ENCODE measurements at places on chromosomes 13 and 19. TPM values are rescaled to one million over a fixed set of nuclear protein-coding genes. Genes with fewer than 3 reads are reported as not detected.

APBA3 gene
- 45.4 TPM for total RNA-seq

EFNA2 gene
- not detected for total RNA-seq

- DNase-seq, result no peak
- peak overlapping the region; percentile 96 for H3K27ac ChIP-seq
- peaks cover 16% of the 10 kb centered on the region for H3K36me3 ChIP-seq
- peak overlapping the region; percentile 86 for H3K4me3 ChIP-seq
Observed at GRCh38 chr19:34998777-34999497, 1.2 kb upstream of the GRAMD1A start.

POLR2E gene
- total RNA-seq, result 265 TPM

GRCh38 chr19:38020311-38020710, 113.3 kb downstream of the SIPA1L3 start:
- H3K27ac ChIP-seq, result no peak overlapping the region
- DNase-seq, result no peak
- H3K36me3 ChIP-seq, result no peaks in the 10 kb centered on the region
- H3K4me1 ChIP-seq, result no peaks in the 10 kb centered on the region
- no peak overlapping the region for H3K4me3 ChIP-seq

- peak within 1 kb of the TSS; percentile 93 for H3K4me3 ChIP-seq
- peaks cover 57% of the 10 kb centered on the region for H3K4me1 ChIP-seq
- no peaks in the 10 kb centered on the region for H3K27me3 ChIP-seq
- peaks cover 33% of the 10 kb centered on the region for H3K36me3 ChIP-seq
- peak; percentile 81 for DNase-seq
Observed at GRCh38 chr19:44748426-44749254, at the start of gene BCL3. Gene BCL3, plus strand, starts transcription at chr19:44748708. Its CDS starts 83 bp downstream, at chr19:44748791.

GPR12 gene
- total RNA-seq, result not detected

DNA sequence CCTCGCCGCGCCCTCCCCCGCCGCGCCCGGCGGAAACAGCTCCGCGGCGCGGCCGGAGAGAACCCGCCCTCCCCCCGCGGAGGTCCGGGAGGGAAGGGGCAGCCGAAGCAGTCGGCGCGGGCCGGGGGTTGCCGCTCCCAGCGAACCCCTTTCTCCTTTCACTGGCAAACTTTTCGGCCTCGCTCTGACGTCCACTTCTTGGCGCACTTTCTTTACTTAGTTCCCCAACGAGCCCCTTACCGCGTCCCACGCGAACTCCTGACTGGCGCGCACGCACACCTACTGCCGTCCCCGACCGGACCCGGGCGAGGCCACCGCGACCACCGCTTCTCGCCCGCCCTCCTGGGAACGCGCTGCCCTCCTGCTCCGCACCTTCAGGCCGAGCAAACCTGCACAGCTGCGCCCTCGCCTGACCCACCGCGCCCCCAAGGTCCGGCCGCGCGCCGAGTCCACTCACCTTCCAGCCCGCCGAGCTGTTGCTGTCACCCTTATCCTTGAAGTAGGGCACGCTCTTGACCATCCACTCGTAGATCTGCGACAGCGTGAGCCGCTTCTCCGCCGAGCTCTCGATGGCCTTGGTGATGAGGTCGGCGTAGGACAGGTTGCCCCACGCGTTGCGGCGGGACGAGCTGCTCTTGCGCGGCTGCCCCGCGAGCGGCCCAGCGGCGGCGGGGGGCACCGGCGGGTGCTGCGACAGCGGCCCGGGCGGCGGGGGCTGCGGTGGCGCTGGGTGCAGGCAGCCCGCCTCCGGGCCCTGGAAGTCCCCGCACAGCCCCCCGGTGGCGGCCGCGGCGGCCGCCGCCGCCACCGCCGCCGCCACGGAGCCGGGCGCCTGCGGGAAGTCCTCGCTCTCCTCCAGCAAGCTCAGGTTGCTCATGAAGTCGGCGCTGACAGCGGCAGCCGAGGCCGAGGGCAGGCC, 1.1 kb downstream of the FOXO1 start:
- DNase-seq, result peak; percentile 29
- peaks cover 16% of the 10 kb centered on the region for H3K36me3 ChIP-seq
- H3K4me1 ChIP-seq, result peaks cover 51% of the 10 kb centered on the region

GRCh38 chr19:11242864-11243797, 3.7 kb downstream of the ANGPTL8 start:
- peak; percentile 57 for DNase-seq
- H3K4me1 ChIP-seq, result no peaks in the 10 kb centered on the region
- H3K27ac ChIP-seq, result no peak overlapping the region
- H3K27me3 ChIP-seq, result peaks cover 8% of the 10 kb centered on the region

GIPR gene
- total RNA-seq, result 4.3 TPM

FBXL12 gene
- 20.7 TPM for total RNA-seq

GRCh38 chr13:29892151-29892550, 41.7 kb upstream of the UBL3 start:
- H3K27me3 ChIP-seq, result peaks cover 3% of the 10 kb centered on the region
- H3K4me3 ChIP-seq, result no peak overlapping the region
- no peak for DNase-seq
- H3K27ac ChIP-seq, result no peak overlapping the region

KBTBD7 gene
- 6.2 TPM for total RNA-seq

- DNase-seq, result no peak
- no peak overlapping the region for H3K4me3 ChIP-seq
- no peak overlapping the region for H3K27ac ChIP-seq
Observed at GRCh38 chr19:35786299-35787160, 11.2 kb downstream of the ARHGAP33 start.

DNA sequence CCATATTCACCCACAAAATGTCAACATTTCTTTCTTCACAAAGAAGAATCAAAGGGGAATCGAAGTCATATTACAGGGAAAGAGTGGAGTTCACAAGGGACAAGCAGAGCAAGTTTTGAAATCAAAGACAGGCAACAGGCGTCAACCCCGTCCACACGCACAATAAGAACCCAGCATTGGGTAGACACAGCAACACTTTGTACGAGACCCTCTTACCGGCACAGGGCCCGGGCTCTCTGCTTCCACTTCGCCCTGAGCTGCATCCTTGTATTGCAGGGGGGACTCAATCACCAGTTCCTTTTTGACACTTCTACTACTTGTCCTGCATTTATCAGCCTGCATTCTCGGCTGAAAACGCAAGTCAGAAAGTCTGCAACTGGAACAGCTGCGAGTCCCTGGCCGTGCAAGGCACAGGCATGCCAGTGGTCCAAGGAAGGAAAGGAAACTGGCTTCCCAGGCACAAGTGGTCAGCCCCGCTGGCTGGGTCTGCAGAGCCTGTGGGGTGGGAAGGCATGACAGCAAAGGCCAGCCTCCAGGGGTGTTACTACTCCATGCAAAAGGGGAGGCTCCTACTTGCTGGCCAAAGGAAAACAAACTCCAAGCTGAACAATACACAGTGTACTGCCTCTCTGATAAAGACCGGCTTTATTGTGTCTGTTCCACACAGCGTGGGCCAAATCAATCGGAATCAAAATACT, at the start of gene DOCK9:
DOCK9 (minus strand) TSS at position 497 of the 698 bp plus-strand sequence; CDS start at position 342, 155 bp downstream.
- no peak within 1 kb of the TSS for H3K27ac ChIP-seq
- no peak for DNase-seq
- peaks cover 2% of the 10 kb centered on the region for H3K36me3 ChIP-seq
- peaks cover 47% of the 10 kb centered on the region for H3K4me1 ChIP-seq
- no peak within 1 kb of the TSS for H3K4me3 ChIP-seq

DNA sequence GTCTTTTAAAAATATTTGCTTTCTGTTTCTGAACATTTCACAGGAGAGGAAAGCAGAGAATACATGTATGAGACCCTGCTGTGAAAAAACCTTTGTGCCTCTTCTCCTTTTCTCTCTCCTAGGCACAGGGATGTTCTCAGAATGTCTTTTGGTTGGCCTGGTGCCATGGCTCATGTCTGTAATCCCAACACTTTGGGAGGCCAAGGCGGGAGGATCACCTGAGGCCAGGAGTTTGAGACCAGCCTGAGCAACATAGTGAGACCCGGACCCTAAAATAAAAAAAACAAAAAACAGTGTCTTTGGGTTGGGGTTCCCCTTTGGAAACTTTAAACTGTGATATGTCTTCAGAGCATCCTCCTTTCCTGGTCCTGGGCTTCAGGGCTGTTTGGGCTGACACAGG, 1.5 kb downstream of the ZNF627 start:
- H3K36me3 ChIP-seq, result peaks cover 14% of the 10 kb centered on the region
- no peaks in the 10 kb centered on the region for H3K27me3 ChIP-seq
- no peak overlapping the region for H3K27ac ChIP-seq
- no peak for DNase-seq
- peak overlapping the region; percentile 79 for H3K4me3 ChIP-seq

DNA sequence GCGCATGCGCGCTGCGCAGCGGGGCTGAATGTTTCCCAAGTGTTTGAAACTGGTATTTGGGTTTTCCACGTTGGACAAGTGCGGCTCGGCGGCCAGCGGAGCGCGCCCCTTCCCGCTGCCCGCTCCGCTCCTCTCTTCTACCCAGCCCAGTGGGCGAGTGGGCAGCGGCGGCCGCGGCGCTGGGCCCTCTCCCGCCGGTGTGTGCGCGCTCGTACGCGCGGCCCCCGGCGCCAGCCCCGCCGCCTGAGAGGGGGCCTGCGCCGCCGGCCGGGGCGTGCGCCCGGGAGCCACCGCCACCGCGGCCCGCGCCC, at the start of gene ING1:
ING1 (plus strand) TSS at position 59 of the 311 bp plus-strand sequence. CDS start 450 bp downstream, outside the sequence.
- no peak for DNase-seq
- H3K27ac ChIP-seq, result peak within 1 kb of the TSS; percentile 91
- peaks cover 21% of the 10 kb centered on the region for H3K4me1 ChIP-seq
- H3K4me3 ChIP-seq, result peak within 1 kb of the TSS; percentile 100
- H3K36me3 ChIP-seq, result peaks cover 2% of the 10 kb centered on the region
